ENCODE measurements at places on chromosomes 5 and 9.

DNA sequence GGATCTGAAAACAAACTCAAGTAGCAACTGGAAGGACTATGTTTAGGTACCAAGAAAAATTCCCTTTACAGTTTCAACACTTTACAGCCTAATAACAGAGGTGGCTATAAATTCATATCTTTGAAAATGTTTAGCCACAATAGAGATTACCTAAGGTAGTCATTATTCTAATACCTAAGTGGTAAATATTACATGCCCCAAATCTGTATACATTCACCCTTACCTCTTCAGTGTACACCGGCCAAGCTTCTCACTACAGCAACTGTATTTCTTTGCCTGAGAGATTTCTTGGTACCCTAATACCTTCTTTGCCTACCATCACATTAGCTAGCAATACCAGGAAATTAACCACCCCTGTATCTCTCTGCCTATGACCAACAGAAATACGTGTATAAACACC is 154.0 kb downstream of the RFX3 start:
- no peak for DNase-seq
- no peak overlapping the region for H3K4me3 ChIP-seq
- H3K27me3 ChIP-seq: no peaks in the 10 kb centered on the region
- H3K4me1 ChIP-seq: no peaks in the 10 kb centered on the region
- no peak overlapping the region for H3K27ac ChIP-seq

DNA sequence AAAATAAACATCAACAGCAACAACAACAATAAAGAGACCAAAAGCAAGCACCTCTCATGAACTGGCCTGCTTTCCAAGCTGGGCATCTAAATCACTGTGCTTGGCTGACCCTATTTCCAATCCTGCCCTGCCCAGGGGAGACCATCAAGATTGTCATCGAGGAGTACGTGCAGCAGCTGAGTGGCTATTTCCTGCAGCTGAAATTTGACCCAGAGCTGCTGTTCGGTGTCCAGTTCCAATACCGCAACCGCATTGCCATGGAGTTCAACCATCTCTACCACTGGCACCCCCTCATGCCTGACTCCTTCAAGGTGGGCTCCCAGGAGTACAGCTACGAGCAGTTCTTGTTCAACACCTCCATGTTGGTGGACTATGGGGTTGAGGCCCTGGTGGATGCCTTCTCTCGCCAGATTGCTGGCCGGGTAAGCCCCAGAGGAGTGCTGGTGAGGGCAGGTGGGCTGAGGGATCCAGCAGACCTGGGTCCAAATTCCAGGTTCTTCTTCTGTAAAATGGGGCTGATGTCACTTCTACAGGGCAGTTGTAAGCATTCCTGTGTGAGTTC is 15.6 kb downstream of the PTGS1 start:
- no peak overlapping the region for H3K27ac ChIP-seq
- H3K4me1 ChIP-seq: peaks cover 7% of the 10 kb centered on the region
- no peaks in the 10 kb centered on the region for H3K36me3 ChIP-seq
- H3K4me3 ChIP-seq: no peak overlapping the region
- peaks cover 4% of the 10 kb centered on the region for H3K27me3 ChIP-seq

DNA sequence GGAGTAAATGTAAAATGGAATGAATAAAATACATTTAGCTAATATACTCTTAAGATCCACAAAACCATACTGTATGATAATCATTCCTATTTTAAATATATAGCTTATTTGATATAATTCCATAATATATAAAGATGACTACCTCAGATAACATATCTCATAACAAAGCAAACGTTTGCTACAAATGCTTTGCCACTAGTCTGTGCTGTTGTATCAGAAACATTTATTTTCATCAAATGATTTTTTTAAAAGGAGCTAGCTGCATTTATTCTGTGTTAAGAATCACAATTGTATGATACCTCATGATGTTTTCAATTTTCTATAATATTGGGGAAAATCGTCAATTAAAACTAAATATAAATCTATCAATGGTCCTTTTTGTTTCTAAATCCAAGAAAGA is 567.2 kb downstream of the PTPRD start:
- H3K36me3 ChIP-seq: no peaks in the 10 kb centered on the region
- no peak overlapping the region for H3K27ac ChIP-seq
- no peaks in the 10 kb centered on the region for H3K4me1 ChIP-seq
- DNase-seq: no peak

DNA sequence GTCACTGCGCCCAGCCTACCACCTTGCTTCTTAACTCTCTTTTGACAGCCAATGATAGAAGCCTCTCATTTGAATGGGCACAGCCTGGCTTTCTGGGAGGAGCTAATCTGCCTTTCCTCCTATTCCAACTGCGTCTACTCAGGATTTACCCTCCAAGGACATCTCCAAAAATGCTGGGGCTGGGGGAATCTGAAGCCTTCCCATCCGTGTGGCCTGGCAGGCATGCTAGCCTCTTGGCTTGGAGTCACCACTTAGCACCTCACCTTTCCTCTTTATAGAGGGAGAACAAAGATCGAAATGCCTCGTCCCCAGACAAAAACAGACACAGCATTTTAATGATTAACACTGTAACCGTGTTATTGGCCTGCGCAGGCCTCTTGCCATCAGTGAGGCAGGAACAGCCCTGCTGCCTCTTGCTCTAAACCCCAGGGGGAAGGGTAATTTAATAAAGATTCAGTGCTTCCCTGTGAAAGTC is 108.2 kb upstream of the KLF4 start:
- no peak overlapping the region for H3K4me3 ChIP-seq
- H3K36me3 ChIP-seq: no peaks in the 10 kb centered on the region
- H3K27ac ChIP-seq: no peak overlapping the region
- H3K4me1 ChIP-seq: no peaks in the 10 kb centered on the region
- no peaks in the 10 kb centered on the region for H3K27me3 ChIP-seq

GRCh38 chr9:124743686-124744348 is 27.3 kb downstream of the NR6A1 start:
- H3K4me3 ChIP-seq: no peak overlapping the region
- H3K27ac ChIP-seq: no peak overlapping the region
- H3K27me3 ChIP-seq: peaks cover 8% of the 10 kb centered on the region
- DNase-seq: no peak
- H3K36me3 ChIP-seq: no peaks in the 10 kb centered on the region
- H3K4me1 ChIP-seq: peaks cover 8% of the 10 kb centered on the region
